Kidney epithelial cell (primary cell): ENCODE measurements at places on chromosomes 16 and 17. TPM values are rescaled to one million over a fixed set of nuclear protein-coding genes. Genes with fewer than 3 reads are reported as not detected.

Gene MPO
- 0.08 and 0.48 TPM in 2 replicates for total RNA-seq

Gene CTRB1
- not detected in 2 replicates for total RNA-seq

Gene TVP23A
- 0.21 and 0.62 TPM in 2 replicates for total RNA-seq

Gene IL17C
- total RNA-seq: 0.29 and 1.4 TPM in 2 replicates

Gene KIF1C
- total RNA-seq: 87.1 and 97.6 TPM in 2 replicates

Gene HSBP1
- 22.0 and 22.1 TPM in 2 replicates for total RNA-seq

GRCh38 chr17:61353615-61354014 lies 46.0 kb upstream of the TBX2 start:
- no peak for DNase-seq

GRCh38 chr16:69745959-69746358 lies 8.8 kb downstream of the NOB1 start:
- no peak for DNase-seq

- DNase-seq: no peak
These were observed 36.9 kb downstream of the GINS2 start for GRCh38 chr16:85651629-85652430.

GRCh38 chr17:28230011-28230410 lies 89.0 kb upstream of the TMEM97 start:
- DNase-seq: no peak

DNA sequence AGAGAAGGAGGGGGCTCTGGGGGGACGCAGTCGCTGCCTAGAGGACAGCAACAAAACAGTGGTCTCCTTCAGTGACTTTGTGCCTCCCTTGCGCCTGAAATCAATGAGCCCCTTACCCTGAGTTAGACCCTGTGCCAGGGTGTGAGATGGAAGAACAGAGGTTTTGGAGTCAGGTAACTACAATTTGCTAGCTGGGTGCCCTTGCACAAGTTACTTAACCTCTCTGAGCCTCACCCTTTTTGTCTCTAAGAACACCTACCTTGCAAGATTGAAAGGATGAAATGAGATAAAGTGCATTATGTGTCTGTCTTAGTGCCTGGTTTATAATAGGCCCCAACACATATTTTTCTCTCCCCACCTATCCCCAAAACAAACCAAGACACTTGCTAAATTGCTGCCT lies 9.9 kb downstream of the RND2 start:
- DNase-seq: no peak

DNA sequence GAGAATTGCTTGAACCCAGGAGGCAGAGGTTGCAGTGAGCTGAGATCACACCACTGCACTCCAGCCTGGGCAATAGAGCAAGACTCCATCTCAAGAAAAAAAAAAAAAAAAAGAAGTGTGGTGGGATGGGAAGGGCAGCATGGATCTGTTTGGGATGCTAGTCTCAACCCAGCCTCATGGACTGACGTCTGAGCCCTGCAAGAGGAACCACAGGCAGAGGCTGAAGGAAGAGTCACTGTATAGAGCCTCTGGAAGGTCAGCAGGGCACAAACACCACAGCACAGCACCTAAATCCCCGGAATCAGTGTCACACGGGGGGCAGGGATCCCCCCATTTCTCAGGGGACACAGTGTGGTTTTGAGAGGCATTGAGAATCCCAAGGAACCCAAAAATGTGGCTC lies 10.9 kb upstream of the CXCL16 start:
- no peak for DNase-seq

GRCh38 chr17:59010026-59010425 lies 96.7 kb downstream of the TRIM37 start:
- DNase-seq: no peak

DNA sequence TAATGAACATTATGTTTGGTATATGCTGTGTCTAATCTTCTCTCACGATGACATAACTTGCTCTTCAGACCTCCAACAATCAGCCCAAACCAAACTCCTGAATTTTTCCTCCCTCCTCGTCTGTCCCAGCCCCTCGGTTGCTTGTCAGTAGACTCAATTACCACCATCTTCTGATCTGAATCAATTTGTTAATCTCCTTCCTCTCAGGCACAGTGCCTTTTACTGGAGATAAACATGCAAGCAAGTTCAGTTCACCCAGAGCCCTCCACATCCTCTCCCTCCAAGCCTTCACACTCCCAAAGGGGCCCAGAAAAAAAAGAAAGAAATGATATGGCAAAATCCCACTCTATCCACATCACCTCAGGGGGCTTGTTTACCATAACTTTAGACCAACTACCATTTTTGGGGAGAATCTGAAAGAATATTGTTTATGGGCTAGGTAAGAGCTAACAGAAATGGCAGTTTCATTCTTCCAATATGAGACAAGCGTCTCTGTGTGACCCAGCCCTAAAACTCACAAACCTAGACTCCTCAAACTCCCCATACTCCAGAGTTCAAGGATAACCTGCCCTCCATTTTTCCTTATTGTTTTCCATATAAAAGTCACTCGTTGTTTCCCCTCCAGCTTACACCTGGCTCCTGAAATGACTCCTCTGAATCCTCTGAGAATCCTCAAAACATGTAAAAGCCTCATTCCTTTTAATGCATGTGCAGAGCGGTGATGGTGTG lies 1.5 kb downstream of the TEX2 start:
- no peak for DNase-seq
